ENCODE measurements at places on chromosomes 16 and 17.
A peak's percentile ranks its signal among the peaks of the same experiment; 100 is the strongest.

DNA sequence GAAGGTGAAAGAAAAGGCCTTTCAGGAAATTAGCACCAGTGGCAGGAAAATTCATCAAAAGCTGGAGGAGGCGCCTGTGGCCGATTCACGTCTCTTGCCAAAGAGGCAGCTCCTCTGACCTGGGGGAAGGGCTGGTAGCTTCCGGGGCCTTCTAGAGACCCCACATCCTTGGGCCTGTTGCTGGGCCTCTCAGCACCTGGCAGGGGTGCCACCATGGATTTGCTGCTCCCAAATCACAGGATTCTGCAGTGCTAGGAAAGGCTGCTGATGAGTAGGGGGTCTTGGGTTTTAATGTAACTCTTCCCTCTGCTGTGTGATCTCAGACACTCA is 11.6 kb upstream of the CBFB start:
- no peak for DNase-seq

GRCh38 chr17:14670861-14671260 is 370.0 kb downstream of the HS3ST3B1 start:
- DNase-seq = no peak

DNA sequence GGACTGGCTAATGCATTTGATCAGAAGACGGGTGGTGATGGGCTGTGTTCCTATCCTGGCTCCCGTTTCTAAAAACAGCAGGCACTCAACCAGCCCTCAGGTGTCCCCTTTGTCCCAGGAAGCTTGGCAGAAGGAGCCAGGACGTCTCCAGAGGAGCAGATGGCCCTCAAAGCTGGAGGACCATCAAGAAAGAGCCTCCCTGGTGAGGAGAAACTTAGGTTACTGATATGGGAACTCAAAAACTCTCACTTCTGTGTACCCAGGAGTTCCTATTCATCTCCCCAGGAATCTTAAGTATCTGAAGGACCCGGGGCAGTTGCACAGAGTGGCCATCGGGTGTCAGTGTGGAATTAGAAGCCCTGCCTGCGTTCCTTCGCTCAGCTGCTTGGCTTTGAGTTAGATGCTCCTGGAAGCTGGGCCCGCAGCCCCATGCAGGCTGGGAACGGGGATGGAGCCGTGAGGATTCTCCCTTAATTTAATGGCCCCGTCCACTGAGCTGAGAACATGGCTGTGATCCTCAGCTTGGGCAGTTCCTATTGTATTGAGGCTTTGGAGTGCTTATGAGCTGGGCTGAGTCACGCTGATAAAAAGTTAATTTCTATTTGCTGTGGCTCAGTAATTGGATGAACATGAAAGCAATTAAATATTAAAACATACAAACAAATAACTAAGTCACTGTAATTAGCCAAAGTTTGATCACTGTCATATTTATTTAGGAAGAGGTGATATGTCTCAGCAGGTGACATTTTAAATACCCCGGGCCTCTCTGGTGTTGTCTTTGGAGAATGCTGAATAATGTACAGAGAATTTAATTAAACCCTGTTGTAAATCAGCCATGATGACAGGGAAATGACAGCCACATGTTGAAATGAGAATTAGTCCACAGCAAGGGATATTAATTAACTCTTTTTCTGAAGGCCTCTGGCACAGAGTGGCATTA is 402.1 kb downstream of the SEC14L1 start:
- peak; percentile 19 for DNase-seq

GRCh38 chr17:50469208-50469605 is 527 bp upstream of the CHAD start:
- no peak for DNase-seq

GRCh38 chr17:79728169-79728907 is 2.4 kb upstream of the ENPP7 start:
- DNase-seq = peak; percentile 24

DNA sequence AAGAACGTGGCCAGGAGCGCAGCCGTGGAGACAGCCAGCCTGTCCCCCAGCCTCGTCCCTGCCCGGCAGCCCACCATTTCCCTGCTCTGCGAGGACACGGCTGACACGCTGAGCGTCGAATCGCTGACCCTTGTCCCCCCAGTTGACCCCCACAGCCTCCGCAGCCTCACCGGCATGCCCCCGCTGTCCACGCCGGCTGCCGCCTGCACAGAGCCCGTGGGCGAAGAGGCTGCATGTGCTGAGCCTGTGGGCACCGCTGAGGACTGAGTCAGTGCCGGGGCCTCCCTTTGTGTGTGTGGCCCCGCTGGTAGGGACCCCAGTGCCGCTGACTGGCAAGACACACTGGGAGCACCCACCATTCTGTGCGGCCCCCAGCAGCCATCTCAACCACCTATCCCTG is 77.6 kb downstream of the SOCS1 start:
- no peak for DNase-seq

All from GOT3 (cell line).